ENCODE measurements at places on chromosomes 16 and 17.

DNA sequence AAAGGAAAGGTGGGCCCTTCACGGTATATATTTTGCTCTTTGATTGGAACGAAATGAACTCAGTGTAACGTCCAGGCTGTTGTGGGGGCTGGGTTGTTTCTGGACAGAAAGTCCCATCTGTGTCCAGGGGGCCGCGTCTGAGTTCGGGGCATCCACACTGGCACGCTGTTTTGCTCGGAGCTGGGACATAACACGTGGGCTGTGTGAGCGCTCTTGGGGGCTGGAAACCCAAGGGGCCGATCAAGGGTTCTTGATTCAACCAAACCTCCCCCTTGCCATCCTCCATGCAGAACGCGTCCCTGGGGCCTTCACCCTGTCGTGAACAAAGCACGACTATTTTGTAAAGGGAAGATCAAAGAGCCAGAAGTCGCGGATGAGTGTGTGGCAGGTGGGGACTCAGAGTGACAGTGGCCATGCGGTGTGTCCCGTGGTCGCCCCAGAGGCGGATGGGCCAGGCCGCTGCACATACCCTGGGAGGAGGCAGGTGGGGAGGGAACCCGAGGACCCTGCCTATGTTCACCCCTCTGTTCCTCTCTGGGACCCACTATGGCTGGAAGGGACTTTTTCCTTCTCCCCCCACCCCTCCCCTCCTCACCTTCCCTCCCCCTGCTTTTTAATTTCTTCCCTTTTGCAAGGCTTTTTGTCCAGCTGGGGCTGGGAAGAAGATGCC is 387.2 kb downstream of the SEC14L1 start:
- DNase-seq, result no peak

DNA sequence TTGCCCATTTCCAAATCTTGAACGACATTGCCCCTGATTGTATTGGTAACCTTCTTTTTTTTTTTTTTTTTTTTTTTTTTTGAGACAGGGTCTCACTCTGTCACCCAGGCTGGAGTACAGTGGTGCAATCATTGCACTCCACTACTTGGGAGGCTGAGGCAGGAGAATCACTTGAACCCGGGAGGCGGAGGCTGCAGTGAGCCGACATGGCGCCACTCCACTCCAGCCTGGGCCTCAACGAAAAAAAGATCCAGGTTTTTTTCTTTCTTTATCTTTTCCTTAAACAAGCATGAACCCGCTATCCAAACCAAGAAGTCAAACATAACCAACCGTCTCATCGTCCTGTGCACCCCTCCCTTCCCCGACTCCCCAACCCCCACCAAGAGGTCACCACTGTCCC is 47.6 kb upstream of the RPH3AL start:
- no peak for DNase-seq

GRCh38 chr16:48395375-48395774 is 10.2 kb upstream of the SIAH1 start:
- DNase-seq, result no peak

DNA sequence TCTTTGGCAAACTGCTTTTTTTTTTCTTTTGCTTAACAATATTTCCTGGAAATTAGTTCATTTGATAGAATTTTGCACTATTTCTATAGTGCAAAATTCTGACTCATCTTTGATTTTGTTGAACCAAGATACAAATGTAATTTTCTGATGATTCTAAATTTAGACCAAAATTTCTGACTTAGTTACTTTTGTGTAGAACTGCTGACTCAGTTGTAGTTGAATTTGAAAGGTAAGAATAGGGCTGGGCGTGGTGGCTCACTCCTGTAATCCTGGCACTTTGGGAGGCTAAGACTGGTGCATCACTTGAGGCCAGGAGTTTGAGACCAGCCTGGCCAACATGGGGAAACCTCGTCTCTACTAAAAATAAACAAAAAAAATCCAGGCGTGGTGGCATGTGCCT is 223.0 kb downstream of the BCAS3 start:
- no peak for DNase-seq

DNA sequence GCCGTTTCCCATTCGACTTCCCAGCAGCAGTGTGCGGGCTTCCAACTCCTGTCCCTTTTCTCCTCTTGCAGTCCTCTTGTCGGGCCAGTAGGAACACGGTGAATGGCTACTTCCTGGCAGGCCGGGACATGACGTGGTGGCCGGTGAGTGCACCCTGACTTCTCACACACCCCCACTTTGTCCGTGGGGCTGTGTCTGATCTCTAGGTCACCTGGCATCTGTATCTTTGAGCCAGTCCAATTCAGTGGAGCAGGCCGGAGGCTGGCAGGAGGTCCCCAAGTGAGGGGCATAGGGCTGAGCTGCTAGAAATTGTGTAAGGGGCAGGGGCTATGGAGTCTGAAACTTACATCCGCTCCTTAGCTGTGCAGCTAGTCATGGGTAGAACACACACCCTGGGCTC is 6.6 kb downstream of the SLC5A10 start:
- DNase-seq, result no peak

GRCh38 chr16:86777381-86777946 is 199.1 kb downstream of the FOXL1 start:
- no peak for DNase-seq

GRCh38 chr16:56607109-56607618 is 1.2 kb upstream of the MT2A start:
- no peak for DNase-seq

- DNase-seq, result peak; percentile 89
These were observed 10.9 kb downstream of the RARA start for GRCh38 chr17:40319651-40320540.

DNA sequence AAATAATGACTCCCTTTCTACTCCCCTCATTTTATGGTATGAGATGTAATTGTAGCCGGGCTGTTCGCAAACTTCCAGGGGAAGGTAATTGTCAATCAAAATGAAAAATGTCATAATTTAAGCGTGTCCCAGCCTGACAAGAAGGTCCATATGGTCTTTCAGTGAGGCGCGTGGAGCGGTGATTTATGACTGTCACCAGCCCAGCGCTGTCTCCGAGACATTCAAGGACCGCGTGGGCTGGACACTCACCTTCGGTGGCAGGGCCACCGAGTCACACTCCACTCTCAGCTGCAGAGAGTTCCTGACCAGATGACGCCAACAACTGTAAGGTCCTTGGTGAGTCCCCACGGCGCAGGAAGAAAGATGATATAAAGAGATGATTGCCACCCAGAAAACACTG is 157.7 kb upstream of the TNRC6C start:
- DNase-seq, result no peak

GRCh38 chr16:30802936-30803335 is 15.9 kb upstream of the ZNF629 start:
- no peak for DNase-seq

- no peak for DNase-seq
These were observed 504 bp downstream of the SRSF1 start for GRCh38 chr17:58006560-58006923.

GRCh38 chr17:5110816-5111215 is 862 bp downstream of the ZNF232 start:
- DNase-seq, result no peak

DNA sequence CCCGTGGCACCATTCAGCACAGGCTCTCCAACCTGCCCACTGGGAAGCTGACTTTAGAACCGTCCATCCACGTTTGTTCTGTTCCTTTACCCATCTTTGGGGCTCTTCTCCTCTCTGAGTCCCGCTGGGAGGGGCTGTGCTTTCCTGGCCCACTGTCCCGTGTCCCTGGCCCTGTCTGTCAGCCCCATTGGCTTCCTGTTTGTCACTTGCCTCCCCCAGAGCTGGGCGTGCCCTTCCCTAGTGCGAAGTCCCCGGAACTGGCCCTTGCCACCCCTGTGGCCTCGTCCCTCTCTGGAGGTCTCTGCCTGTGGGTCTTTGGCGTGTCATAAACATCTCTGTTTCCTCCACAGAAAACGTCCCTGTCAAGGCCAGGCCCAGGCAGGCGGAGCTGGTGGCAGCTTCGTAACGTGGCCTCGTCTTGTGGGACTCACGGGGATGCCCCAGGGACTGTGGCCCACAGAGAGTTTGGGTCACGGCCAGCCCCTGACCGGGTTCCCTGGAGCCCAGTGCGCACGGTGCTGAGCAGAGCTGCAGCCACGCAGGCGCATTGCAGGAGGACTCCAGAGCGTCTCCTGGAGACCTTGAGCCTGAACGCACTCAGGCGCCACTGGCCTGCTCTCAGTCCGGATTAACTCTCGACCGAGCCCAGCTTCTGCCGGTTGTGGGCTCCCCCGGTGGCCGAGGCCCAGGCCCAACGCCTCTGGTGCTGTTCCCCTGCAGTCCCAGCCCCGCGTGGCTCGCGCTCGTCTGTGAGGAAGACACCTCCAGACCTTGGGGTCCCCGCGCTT is 7.3 kb downstream of the CHMP6 start:
- DNase-seq, result no peak

- DNase-seq, result no peak
These were observed 2.4 kb downstream of the NDRG4 start for GRCh38 chr16:58502217-58502921.

- no peak for DNase-seq
These were observed 7.5 kb upstream of the OR1F1 start for GRCh38 chr16:3180445-3180878.

DNA sequence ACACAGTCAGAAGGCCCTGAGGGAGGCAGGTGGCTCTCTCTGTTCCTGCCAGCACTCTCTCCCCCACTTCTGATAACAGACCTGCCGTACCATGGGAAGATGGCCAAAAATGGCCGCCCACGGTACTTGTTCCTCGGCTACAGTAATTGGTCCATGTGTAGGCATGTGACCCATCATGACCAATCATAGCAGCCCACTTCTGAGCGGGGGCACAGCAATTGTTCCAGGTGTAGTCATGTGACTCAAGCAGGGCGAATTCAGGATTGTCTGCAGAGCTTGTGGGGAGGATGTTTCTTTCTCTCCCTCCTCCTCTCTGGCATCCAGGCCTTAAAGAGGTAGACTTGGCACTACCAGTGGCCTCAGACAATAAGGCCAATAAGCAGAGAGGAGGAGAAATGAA is 250.4 kb downstream of the MRTFB start:
- DNase-seq, result no peak

DNA sequence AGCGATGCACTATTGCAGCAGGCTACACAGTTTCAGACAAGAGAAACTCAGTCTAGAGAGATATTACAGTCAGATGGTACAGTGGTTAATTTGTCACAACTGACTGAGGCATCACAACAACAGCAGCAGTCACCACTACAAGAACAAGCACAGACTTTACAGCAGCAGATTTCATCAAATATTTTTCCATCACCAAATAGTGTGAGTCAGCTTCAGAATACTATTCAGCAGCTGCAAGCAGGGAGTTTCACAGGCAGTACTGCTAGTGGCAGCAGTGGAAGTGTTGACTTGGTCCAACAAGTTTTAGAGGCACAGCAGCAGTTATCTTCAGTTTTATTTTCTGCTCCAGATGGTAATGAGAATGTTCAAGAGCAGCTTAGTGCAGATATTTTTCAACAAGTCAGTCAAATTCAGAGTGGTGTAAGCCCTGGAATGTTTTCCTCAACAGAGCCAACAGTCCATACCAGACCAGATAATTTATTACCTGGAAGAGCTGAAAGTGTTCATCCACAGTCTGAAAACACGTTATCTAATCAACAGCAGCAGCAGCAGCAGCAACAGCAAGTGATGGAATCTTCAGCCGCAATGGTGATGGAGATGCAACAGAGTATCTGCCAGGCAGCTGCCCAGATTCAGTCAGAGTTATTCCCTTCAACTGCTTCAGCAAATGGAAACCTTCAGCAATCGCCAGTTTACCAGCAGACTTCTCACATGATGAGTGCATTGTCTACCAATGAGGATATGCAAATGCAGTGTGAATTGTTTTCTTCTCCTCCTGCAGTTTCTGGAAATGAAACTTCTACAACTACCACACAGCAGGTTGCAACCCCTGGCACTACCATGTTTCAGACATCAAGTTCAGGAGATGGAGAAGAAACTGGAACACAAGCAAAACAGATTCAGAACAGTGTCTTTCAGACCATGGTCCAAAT is 34.1 kb downstream of the NQO1 start:
- no peak for DNase-seq

- DNase-seq, result no peak
These were observed 15.2 kb upstream of the FLCN start for GRCh38 chr17:17252149-17252661.

DNA sequence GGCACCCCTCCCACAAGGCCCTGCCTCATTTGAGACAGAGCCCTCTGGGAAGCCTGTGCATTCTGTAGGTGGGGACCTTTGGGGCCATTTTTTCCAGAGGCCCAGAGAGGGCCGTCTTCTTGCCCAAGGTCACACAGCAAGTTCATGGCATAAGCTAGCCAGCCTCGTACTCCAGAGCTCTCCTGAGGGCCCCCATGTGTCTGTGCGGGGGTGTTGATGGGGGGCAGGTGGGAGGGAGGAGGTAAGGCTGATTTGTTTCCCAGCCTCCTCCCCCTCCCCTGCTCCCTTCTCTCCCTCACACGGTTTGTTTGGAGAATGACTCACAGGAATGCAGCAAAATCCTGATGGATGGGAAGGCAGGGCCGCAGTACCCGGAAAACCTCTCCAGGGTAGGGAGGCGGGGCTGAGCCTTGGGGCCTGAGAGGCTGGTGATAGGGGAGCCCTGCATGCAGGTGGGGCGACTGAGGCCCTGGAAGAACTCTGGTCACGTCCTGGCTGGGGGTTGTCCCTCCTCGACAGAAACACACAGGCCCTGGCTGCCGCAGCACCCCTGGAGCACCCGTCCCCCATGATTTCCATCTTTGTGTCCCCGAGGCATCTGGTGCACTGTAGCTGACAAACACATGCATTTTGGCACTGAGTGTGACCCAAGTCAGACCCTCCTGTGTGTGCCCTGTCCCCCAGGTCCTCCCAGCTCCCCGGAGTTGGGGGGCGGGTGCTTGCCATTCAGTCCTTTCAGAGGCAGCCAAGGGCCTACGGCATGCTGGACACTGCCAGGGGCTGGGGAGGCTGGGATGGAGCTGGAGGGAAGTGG is 29.7 kb downstream of the RAI1 start:
- no peak for DNase-seq

GRCh38 chr17:65430209-65430833 is 131.1 kb downstream of the AXIN2 start:
- no peak for DNase-seq

- no peak for DNase-seq
These were observed 100.5 kb downstream of the XYLT1 start for GRCh38 chr16:17370223-17370707.

DNA sequence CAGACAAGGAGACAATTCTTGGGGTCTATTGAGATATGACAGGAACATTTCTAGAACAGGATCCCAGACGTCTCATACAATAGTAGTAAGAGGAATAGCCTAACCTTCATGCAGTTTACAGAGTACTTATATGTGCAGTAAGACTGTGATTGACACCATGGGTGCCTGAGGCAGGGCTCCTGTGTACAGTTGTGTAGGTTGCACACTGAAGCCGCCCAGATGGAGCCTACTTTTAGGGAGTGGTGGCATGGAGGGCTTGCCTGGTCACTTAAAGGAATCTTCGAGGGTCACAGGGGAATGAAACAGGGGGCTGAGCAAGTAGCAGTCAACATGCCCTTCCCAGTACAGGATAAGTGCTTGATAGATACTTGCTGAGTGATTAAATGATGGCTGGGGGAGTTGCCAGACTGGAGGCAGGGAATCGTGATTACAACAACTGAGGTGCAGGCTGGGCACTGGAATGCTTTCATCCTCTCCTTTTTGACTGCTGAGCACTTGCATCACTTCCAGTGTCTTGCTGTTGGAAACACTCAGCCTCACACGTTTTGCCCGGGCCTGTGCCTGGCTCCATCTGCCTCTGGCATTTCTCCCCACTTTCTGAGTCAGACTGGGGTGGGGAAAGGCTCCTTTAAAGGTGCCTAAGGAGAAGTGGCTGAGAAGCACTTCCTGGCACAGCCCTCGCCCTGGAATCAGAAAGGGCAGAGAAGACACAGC is 71.0 kb downstream of the COPRS start:
- DNase-seq, result no peak

Measured in CD4-positive, alpha-beta T cell treated with Interleukin-10 for 1 hour (primary cell).